ENCODE measurements at places on chromosomes 4 and X.

GRCh38 chr4:64538219-64538618 lies 129.0 kb upstream of the TECRL start:
- no peak for DNase-seq

GRCh38 chr4:154030152-154030551 lies 241.3 kb upstream of the SFRP2 start:
- no peak for DNase-seq

- DNase-seq = no peak
Observed at GRCh38 chr4:8238515-8239053, 31.0 kb upstream of the HTRA3 start.

GRCh38 chr4:74674750-74675149 lies 119.6 kb downstream of the BTC start:
- no peak for DNase-seq

GRCh38 chr4:121555315-121556107 lies 141.3 kb downstream of the ANXA5 start:
- DNase-seq = no peak

DNA sequence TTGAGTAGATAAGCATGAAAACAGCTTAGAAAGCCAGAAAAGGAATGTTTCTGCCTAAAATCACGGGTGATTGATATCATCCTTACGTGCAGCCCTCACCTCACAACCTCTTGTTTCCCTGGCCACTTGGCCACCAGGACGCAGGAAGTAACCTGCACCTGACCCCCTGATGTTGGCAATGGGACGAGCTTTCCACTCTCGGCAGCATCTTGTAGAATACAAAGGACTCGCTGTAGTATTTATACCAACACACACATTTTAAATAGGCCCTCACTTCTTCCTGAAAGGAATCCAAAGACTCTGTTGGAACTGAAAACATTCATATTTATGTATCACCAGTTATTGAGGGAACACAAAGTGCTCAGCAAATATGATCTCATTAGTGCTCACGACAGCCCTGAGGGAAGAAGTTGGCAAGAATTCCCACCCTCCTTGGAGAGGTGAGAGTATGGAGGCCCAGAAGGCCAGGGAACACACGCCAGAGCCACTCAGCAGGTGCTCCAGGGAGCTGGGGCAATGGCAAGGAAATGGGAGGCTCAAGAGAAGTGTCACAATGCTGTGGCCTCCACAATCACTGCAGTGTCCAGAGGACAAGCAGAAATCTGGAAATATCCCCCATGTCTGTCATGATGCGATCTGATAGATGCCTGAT lies 103.3 kb upstream of the KIT start:
- DNase-seq = no peak

GRCh38 chrX:97498093-97498492 lies 614.4 kb downstream of the RPA4 start:
- no peak for DNase-seq

- DNase-seq = no peak
Observed at GRCh38 chrX:8629871-8630270, 102.1 kb downstream of the ANOS1 start.

GRCh38 chrX:156008915-156009314 lies 11.4 kb downstream of the IL9R start:
- no peak for DNase-seq

- DNase-seq = no peak
Observed at GRCh38 chrX:148691456-148691855, 191.0 kb downstream of the AFF2 start.

- DNase-seq = no peak
Observed at GRCh38 chrX:41043674-41044345, 41.4 kb upstream of the USP9X start.

GRCh38 chrX:31832263-31832662 lies 760.4 kb upstream of the FTHL17 start:
- DNase-seq = no peak

DNA sequence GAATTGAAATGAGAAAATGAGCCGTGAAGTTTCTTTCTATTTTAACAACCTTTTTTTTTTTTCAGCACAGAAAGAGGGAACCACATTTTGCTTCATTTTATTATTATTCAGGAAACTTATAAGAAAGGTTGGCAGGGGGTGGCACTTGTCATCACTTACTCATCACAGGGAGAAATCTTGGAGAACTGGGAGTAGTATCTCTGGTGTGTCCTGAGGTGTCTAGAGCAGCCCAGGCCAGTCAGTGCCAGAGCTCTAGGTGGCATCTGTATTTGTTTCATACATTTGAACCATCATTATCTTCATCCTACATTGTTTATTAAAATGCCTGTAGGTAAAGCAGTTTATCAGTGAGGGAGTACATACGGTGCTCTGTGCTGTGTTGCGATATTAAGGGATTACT lies 43.8 kb upstream of the ARHGAP24 start:
- DNase-seq = no peak

GRCh38 chr4:68954126-68954525 lies 2.5 kb upstream of the UGT2A3 start:
- DNase-seq = no peak

GRCh38 chr4:76546327-76546726 lies 111.3 kb downstream of the SHROOM3 start:
- no peak for DNase-seq

GRCh38 chr4:184288451-184289178 lies 70.9 kb upstream of the ENPP6 start:
- DNase-seq = no peak

GRCh38 chr4:77273412-77273811 lies 116.4 kb downstream of the CCNG2 start:
- DNase-seq = no peak

DNA sequence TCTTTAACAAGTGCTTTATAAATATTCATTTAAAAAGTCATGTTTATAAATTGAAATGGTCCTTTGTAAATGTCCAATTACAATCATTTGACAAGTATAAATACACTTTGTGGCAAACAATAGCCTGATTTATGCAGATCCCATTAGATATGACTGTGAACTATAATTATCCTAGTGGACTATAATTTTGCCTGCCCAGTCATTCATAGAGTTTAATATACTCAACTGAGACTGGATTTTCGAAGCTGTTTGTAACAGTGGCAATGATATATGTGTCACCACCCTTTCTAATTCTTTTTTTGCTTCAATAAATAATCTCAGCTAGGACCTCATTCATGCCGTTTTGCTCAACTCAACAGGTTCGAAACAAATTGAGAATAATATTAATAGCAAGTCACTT lies 732.0 kb downstream of the PCDH18 start:
- DNase-seq = no peak

DNA sequence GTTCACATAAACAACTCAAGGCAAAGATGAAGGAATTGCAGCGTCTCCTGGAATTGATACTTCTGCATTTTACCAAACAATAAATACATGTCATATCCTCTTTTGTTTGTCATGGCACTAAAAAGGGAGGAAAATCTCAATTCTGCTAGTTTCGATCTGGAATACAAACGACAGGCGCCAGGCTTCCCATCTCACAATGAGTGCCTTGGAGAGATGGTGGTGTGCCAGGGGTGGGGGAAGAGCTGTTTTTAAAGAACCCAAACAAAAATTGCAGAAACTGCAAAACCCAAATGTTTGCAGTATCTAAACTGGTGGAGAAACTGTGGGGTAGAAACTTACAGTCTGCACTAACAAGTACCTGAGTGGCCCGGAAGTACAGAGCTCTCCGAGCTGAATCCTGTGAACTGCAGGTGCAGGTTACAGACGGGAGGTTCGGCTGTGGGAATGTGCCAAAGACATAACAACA lies 53.0 kb upstream of the KLF3 start:
- DNase-seq = no peak

GRCh38 chrX:48971249-48972219 lies at the start of gene KCND1:
Gene KCND1, minus strand, starts transcription at chrX:48971844. Its CDS starts 1,573 bp downstream, at chrX:48970271.
- DNase-seq = no peak

GRCh38 chrX:148069759-148070503 lies 88.8 kb downstream of the FMR1NB start:
- no peak for DNase-seq

GRCh38 chrX:151723156-151723760 lies 7.4 kb downstream of the FATE1 start:
- DNase-seq = no peak

- no peak for DNase-seq
Observed at GRCh38 chr4:48222491-48222890, 47.1 kb downstream of the TEC start.

- no peak for DNase-seq
Observed at GRCh38 chr4:94571715-94572114, 120.0 kb downstream of the PDLIM5 start.

DNA sequence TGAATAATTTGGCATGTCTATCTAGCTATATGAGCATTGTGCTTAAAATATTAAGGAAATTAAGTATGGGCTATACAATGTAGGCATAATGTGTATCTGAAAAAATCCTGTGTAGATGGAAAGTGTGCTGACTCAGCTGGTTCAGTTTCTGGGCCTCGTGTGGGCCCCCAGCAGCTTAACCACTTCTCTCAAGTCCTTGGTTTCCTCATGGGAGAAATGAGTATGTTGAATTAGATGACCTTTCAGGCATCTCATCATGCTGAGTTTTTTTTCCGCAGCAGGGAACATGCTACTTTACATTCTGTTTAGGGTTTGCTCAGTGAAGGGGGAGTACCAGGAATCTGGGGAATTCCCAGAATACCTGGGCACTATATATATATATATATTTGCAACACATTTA lies 30.5 kb downstream of the RHOH start:
- DNase-seq = no peak

DNA sequence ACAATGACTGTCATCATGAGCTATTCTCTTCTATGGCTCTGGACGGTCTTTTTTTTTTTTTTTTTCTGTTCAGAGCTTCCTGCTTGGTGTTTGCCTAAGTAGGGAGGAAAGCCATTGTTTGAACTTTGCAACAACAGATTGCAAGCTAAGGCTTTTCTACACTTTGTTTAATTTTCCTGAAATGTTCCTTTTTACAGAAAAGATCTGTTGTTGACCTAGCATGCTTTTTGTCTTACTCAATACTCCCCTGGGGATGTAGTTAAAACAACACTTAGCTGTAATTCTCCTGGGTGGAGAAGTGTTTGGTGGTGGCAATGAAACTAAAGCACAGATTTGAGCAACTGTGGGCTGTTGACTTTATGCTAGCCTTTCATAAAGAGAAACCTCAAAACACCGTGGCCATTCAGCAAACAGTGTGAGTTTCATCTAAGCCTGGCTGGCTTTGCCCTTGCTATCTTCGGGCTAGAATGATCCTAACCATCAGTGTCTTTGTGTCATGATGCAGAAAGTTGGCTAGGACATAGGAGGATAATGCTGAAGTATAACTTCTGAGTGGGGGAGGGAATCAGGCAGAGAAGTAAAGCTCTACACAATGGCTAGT lies 110.5 kb downstream of the ANXA3 start:
- no peak for DNase-seq

- DNase-seq = no peak
Observed at GRCh38 chr4:7166981-7167700, 25.2 kb upstream of the SORCS2 start.

- DNase-seq = no peak
Observed at GRCh38 chr4:25965629-25966028, 51.6 kb downstream of the SMIM20 start.

DNA sequence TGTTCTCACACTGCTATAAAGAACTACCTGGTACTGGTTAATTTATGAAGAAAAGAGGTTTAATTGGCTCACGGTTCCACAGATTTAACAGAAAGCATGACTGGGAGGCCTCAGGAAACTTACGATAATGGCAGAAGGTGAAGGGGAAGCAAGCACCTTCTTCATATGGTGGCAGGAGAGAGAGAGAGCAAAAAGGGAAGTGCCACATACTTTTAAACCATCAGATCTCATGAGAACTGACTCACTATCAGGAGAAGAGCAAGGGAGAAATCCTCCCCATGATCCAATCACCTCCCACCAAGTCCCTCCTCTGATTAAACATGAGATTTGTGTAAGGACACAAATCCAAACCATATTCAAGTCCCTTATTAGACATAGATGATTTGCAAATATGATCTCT lies 12.3 kb upstream of the RAP2C start:
- no peak for DNase-seq

DNA sequence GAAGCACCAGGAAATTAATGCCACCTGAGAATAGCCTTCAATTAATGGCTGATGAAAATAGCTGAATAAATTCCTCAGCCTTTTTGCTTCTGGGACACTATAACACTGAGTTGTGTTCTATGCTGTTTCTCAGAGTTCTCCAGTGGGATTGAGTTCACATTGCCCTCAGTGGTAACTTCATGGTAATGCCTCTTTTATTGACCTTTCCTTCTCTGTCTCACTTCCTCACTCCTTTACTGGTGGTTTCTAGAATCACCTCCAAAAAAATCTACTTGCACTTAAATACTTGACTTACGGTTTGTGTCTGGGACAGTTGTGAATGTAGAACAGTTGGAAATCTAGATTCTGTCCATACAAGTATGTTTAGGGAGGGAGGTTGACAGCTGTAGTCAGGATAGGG lies 293.7 kb downstream of the PPP1R2C start:
- no peak for DNase-seq

DNA sequence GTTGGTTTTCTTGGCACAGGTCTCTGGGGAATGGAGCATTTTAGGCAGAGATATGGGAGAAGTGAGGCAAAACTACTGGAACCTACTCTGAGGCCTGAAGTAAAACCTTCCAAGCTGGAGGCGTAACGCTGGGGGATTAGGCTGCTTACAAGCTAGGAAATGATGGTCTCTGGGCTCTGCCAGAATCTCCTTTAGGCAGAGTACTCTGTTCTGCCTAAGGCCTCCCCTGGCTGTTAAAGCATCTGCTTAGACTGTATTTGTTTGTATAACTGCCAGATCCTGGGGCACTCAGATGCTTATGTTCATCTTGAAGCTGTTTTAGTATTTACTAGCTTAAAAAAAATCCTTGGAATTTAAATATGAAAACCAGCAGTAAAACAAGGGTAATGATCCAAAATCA lies 822.2 kb downstream of the RPA4 start:
- DNase-seq = no peak

GRCh38 chrX:56995271-56995994 lies at the start of gene SPIN3:
Gene SPIN3, minus strand, starts transcription at chrX:56995541. Its CDS starts 594 bp downstream, at chrX:56994947.
- DNase-seq = peak; percentile 64

DNA sequence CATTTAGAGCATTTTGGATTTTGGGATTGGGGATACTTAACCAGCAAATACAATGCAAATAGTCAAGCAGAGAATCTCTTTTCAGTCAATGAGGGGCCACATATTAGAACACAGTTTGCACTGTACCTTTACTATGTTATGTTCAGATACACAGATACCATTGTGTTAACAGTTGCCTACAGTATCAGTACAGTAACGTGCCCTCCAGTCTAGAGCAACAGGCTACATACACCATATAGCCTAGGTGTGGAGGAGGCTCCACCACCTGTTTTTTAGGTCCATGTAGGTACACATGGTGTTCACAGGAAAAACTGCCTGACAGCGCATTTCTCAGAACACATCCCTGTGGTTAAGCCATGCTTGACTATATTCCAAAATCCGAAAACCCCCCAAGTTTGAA lies 9.1 kb downstream of the GRPEL1 start:
- DNase-seq = no peak

Data from LNCaP clone FGC (cell line).